ENCODE measurements at places on chromosomes 5 and 9.
A peak's percentile ranks its signal among the peaks of the same experiment; 100 is the strongest.

- no peak for DNase-seq
Observed at GRCh38 chr5:35518104-35518503, 99.6 kb upstream of the SPEF2 start.

GRCh38 chr9:3508521-3509291 is 17.1 kb downstream of the RFX3 start:
- DNase-seq = no peak

- DNase-seq = no peak
Observed at GRCh38 chr5:608429-609370, 3.4 kb upstream of the CEP72 start.

DNA sequence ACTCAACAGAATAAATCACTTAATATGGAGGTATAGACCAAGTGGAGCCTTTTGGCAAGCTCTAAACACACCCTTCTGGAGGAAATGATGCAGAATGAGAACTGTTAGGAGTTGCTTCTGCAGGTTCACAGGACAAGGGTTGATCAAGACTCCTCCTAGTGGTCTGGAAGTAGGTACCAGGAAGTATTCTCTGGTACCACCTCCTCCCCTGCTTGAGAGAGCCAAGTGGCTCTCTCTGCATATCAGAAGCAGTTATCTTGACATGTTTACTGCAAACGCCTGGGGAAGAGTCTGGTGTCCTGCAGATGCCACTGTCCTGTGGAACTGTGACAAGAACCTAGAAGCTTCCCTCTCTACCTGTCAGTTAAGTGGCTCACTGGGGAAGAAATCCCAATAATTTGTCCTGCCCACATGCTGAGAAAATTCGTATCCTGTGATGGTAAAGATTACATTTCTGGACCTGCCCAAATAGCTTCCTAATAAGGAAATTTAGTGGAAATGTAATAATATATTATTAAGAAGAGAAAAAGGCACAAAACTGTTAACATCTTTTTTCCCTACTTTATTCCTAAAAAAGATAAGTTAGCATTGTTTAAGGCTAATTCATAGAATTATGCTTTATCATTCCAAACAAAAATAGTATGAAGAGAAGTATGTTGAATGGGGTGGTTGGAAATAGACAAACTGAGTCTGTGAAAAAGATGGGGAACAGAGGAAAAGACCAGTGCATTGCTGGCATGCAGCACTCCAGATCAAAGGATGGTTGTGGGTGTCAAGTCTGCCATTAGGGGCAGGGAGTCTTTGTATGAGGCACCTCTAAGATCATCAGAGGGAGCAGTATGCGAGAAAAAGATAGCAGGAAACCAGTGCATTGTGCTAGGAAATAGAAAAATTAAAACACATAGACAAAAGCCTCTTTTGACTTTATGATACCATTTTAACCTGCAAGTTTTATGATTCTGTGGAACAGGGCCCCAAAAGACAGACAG is 118.8 kb downstream of the CDC42SE2 start:
- no peak for DNase-seq

GRCh38 chr5:146516151-146516475 is at the start of gene GPR151:
TSS of gene GPR151 (minus strand) at chr5:146516190. CDS start at chr5:146516113, 77 bp downstream.
- no peak for DNase-seq

GRCh38 chr9:130448035-130448624 is 3.4 kb downstream of the ASS1 start:
- DNase-seq = no peak

DNA sequence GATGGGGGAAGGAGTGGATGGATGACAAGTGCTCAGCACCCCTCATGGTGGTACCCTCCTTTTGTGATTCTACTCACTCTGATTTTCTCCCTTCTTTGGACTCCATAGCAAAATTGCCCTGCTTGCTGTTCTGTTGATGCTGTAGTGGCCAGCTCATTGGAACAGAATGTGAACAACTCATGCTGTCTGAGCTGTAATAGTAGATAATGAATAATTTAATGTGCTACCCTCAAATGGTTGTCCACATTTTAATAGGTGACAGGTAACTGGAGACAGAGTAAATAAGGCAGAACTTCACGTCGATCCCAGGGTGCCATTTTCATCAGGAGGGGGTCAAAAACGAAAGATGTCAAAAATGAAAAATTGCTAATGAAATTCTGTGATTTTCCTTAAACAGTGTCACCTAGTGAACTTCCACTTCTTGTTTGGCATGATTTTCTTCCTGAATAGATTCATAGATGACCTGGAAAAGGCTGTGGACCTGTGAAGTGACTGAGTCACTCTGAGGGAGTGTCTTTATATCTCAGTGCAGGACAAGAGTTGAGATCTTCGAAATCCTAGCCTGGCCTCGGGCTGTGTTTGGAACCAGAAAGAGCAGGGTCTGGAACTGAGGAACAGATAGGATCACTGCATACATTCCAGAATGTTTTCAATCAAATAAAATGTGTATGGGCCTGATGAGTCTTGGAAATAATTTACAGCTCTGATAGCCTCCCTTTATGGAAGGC is 270.2 kb downstream of the PSAT1 start:
- DNase-seq = no peak

GRCh38 chr9:87594662-87595061 is 97.0 kb downstream of the DAPK1 start:
- DNase-seq = no peak

GRCh38 chr9:126453156-126453963 is 126.7 kb downstream of the MVB12B start:
- DNase-seq = no peak

DNA sequence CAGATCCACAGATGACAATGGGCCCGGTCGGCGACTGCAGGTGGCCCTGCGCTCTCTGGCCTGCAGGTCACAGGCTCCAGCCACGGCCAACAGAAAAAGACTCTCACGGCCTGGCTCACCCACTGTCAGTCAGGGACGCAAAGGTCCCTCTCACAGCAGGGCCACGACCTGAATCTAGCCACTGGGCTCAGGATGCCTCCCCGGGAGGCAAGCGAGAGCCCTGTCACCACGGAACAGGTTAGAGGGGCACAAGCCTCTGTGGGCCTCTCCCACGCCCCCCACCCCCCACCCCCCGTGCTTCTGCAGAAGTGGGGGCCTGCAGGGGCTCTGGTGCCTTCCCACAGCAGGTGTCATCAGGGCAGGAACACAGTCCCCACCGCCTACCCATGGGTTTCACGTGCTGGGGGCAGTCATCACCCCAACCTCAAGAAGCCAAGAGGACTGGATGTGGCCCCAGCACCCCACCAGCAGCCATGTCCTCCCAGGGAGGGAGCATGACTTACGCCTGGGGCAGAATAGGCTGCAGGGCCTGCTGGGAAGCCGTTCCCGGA is 17.3 kb upstream of the EGFL7 start:
- peak; percentile 32 for DNase-seq

GRCh38 chr5:167346461-167346860 is 945.0 kb upstream of the WWC1 start:
- DNase-seq = no peak

DNA sequence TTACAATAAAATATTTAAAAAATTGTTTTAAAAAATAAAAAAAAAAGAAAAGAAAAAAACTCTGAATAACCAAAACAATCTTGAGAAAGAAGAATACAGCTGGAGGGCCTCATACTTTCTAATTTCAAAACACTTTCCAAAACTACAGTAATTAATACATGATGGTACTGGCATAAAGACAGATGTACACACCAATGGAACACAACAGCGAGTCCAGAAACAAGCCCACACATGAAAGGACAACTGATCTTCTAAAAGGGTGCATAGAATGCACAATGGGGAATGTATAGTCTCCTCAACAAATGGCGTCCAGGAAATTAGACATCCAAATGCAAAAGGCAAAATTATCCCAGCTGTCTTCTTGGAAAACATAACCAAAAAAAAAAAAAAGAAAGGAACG is 99.6 kb downstream of the LURAP1L start:
- no peak for DNase-seq

DNA sequence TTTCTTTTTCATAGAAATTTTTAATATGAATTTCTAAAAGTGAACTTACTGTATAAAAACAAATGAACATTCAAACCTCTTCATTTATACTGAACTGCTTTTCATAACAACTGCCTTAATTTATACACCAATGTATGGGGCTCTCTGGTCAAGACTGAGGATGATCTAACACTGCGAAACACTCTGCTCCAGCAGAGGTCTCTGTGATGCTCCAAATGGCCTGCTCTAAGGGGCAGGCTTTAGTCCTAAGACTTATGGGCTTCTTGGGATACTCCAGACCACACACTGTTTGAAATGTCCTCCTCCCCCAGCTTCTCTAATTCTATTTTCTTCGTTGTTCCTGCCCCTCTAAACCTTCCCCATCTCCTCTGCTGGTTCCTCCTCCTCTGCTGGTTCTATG is 58.5 kb downstream of the LIFR start:
- no peak for DNase-seq

DNA sequence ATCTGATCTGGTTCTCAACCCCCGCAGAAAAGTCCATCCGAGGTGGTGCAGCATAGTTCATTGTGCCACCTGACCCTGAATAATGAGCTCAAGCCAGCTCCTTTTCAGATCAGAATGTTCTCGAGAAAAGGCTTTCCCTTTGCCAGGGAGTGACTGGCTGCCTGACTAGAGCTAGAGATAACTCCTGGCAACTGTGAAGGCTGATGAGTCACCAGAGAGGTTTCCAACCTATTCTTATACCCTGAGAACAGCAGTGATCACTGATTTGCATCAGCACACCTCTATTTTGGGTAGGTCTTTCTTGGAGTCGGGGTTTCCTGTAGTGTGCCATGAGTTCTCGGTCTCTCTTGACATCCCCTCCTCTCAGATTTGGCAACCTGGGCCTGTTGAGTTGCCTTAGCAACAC is 127.9 kb downstream of the PIK3R1 start:
- DNase-seq = no peak

GRCh38 chr5:68173007-68173406 is 42.5 kb upstream of the PIK3R1 start:
- DNase-seq = no peak

- no peak for DNase-seq
Observed at GRCh38 chr5:137902408-137903133, 13.3 kb downstream of the PKD2L2 start.

DNA sequence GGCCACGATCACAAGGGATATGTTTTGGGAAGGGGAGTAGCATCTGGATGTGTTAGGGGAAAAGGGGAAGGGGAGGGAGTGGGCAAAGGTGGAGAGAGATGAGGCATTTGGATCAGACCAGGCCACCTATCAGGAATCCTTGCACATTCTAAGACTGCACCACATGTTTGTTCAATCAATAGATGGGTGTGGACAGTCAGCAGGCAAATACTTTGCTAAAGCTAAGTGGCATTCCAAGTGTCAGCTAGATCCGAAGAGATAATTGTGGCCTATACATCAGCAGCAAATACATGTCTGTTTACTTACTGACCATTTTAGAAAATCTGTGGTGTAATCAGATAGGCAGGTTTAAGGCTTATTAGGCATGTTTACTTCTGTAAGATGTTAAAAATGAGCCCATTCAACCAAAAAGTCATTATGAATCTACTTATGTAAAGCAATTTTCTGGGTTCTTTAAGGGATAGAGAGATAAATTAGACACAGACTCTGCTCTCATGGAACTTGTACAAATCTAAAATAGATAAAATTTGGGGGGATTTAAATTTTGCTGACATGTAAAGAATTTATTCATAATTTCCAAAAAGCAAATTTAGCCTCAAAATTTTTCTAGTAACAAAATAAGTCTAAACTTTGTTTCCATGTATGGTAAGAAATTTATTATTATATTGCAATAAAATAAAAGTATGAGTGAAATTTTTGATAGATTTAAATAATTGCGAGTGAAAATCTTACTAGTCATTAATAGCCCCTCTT is 107.3 kb downstream of the SNCAIP start:
- no peak for DNase-seq

DNA sequence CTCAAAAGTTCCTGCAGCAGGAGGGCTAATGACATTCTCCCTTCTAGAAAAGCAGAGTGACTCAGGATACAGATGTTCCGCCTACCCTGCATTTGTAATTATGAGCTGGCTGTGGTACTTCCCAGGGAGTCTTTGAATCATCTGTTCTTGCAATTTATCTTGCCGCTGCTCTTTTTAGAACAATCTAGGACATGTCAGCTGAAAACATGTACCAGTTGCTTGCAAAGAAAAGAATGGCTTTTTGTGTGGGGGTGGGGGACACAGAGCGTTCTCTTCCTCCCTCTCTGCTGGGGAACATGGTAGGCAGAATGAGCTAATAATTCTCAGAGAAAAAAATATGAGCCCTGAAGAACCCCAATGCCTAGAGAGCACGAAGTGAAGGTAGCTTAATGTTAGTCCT is 51.7 kb upstream of the TUT7 start:
- DNase-seq = no peak

DNA sequence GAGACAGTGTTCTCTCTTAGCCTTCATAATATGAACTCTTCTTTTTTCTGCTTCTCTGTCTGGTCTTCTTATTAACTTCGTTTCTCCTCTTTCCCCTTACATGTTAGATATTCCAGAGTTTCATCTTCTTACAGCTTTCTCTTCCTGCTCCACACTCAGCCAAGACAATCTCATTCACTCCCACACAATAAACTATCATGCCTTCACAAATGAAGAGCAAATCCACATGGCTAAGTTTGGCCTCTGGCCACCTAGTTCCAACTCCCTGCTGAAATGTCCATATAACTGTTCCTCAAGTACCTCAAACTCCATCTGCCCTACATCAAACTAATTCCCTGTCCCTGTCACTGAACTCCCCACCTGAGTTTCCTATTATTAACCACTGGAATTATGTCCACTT is 18.4 kb downstream of the IL33 start:
- DNase-seq = no peak

DNA sequence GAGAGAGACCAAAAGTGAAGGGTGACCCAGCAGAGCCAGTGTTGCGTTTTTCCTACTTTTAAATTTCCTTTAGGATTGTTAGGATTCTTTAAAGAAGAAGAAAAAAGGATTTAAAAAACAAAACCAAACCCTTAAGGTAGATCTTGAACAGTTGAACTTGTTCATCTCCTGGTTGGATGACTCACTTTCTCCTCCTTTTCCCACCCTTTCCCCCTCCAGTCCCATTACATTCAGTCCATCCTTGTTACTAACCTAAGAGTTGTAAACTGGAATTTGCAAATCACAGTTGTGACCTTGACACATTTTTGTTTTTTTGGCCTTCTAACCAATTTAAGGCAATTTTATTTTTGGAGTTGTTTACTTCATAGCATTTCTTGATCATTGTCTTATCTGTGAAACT is 289.2 kb downstream of the ARHGAP26 start:
- DNase-seq = no peak

GRCh38 chr9:19269582-19269981 is 39.1 kb downstream of the DENND4C start:
- DNase-seq = no peak

- DNase-seq = no peak
Observed at GRCh38 chr9:108687006-108687987, 168.5 kb downstream of the ACTL7B start.

DNA sequence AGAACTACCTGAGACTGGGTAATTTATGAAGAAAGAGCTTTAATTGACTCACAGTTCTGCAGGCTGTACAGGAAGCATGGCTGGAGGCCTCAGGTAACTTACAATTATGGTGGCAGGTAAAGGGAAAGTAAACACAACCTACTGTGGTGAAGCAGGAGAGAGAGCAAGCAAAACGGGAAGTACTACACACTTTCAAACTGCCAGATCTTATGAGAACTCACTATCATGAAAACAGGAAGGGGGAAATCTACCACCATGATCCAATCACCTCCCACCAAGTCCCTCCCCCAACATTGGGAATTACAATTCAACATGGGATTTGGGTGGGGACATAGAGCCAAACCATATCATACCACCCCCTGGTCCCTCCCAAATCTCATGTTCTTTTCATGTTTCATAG is 58.7 kb upstream of the GPR151 start:
- DNase-seq = no peak

GRCh38 chr9:7561527-7562080 is 238.0 kb downstream of the DMAC1 start:
- no peak for DNase-seq

- DNase-seq = no peak
Observed at GRCh38 chr9:18456624-18457237, 17.2 kb upstream of the ADAMTSL1 start.

GRCh38 chr5:172362755-172363154 is 79.2 kb upstream of the UBTD2 start:
- DNase-seq = no peak
